ENCODE measurements at places on chromosomes 4 and X.

DNA sequence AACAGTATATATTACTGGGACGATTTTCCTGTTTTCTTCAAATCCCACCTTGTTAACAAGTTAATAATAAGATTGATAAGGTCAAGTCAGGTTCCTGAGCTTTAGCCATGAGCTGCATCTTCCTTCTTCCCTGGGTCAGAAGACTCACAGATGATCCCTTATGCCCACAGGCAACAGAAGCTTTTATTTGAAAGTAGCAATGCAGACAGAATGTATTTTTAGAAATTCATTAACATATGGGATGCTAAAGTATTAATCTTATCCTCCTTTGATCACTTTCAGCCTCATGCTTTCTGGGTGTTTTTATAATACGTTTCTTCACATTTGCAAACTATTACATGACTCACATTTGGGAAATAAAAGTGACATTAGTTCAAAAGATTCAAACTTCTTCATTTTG lies 42.0 kb upstream of the MXRA5 start:
- DNase-seq, result no peak

DNA sequence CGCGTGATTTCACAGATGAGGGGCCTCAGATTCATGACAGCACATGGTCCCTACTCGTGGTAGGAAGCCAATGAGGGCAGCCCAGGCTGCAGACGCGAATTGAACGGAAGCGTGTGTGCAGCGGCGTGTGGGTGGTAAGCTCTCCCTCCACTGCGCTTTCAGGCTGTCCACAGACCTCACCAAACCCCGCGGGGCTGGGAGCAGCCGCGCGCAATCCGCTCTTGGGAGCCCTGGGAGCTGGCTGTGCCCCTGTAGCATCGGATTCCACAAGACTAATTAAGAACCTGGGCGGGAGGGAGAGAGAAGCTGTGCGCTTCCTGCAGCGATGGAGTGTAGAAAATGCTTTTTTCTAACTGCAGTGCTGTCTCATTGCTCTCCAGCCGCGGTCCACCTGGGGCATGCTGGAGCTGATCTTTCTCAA lies 134.9 kb downstream of the STOX2 start:
- DNase-seq, result no peak

DNA sequence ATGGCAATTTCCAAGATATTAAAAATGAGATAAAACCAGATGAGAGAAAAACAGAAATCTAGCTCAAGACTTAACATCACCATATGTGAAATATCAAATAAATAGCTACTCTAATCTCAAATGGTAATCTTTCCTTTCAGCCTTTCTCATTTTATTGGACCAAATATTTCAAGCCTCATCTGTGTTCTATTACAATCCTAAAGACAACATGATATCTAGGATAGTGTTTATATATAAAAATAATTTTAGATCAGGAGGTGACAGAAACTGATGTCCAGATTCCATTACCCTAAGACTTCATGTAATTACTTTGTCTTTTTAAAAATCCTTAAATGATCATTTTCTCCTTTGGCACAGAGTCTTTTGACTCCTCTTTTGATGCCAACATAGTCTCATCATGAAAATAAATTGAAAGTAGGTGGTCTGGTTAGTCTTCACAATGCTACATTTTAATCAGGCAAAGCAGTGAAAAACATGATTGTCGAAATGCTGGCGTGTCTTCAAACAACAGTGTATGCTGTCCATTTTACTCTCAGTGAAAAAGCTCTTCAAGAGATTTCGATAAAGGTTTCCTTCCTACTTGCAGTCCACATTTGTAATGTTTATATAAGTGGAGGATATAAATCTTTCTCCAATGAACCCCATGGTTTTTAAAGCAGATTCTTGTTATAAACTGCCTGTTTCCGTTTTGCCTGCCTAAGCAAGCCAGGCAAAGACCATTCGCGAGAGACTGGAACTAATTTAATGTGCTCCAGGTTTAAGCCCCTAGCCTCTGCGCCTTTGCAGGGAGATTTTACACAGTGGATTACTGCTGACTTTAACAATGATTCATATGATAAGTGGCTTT lies 169.8 kb downstream of the SCFD2 start:
- no peak for DNase-seq

DNA sequence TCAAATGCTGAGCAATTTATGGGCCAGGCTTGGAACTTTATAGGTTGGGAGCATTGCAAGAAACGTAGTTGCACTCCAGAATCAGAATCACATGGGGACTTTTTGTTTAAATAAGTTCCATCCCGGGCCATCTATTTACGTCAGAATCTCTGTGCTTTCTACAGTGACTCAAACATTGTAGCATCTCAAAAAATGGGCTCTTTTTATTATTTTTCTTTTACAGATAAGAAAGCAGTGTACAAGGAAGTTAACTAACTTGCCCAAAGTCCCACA lies 10.2 kb downstream of the CC2D2A start:
- DNase-seq, result no peak

DNA sequence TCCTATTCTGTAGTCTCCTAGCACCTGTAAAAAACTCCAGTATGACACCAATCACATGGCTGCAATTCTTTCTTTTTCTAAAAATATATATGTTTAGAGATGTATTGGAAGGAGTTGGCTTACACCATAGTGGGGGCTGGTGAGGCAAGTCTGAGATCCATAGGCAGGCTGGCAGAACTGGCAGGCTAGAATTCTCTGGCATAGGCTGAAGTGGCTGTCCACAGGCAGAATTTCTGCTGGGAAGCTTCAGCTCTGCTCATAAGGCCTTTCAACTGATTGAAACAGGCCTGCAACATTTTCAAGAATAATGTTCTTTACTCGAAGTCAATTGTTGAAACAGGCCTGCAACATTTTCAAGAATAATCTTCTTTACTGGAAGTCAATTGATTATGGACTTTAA lies 37.0 kb downstream of the FGF2 start:
- DNase-seq, result no peak
